Stimulated activated CD4-positive, alpha-beta T cell treated with anti-CD3 and anti-CD28 coated beads, Interleukin-4, amount 100 ng/mL, for 1 hour (primary cell): ENCODE measurements at places on chromosomes 12 and 14.

DNA sequence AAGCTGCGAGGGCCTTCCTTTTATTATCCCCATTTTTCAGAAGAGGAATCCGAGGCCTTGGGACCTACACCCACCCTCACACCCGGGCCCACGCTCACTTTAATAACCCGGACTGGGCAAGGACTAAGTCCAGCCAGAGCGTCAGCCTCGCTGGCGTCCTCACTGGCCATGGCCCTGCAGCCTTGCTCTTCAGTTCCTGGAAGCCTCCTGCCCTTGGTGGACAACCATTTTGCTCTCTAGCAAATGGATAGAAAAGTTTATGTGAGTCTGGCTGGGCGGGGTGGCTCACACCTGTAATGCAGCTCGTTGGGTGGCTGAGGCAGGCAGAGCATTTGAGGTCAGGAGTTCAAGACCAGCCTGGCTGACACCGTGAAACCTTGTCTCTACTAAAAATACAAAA is 9.8 kb downstream of the RTL1 start:
- DNase-seq = no peak

- DNase-seq = no peak
Measured at GRCh38 chr14:79011091-79011919, 841.1 kb downstream of the NRXN3 start.

GRCh38 chr14:54348923-54349620 is 47.7 kb upstream of the CDKN3 start:
- DNase-seq = no peak

DNA sequence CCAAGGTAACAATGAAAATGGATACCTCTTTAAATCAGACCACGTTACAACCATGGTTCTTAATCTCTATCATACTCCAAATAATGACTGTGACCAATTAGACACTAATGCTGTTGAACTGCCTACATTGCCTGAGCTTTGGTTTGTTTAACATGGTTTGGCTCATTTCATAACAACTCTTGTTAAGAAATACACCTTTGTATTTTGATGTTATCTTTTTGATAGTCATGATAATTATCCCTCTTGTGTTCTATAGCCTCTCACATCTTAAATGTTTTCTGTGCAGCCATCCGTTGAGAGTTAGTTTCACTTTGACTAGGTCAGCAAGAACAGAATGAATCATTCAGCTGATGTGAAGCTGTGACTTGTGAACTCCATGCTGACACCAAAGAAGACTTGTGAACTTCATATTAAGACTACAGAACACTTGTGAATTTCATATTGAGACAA is 75.5 kb upstream of the RERGL start:
- DNase-seq = no peak

DNA sequence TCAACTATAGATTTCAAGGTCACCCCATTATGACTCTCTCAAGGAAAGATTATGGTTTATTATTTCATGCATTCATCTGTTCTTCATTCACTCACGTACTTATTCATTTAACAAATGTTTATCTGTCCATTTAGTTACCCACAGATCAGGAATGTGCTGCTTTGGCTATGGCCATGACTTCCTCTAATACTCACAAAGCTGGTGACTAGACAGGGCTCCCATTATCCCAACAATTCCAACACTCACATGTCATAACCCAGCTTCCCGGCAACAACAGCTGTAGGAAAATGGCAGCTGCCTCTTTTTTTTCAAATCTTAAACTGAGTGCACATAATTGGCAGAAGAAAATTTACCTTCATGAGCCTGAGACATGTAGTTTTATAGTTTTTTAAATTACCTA is 190.8 kb upstream of the CCDC196 start:
- DNase-seq = no peak

GRCh38 chr12:50218386-50218785 is 51.2 kb upstream of the CERS5 start:
- DNase-seq = no peak

- no peak for DNase-seq
Measured at GRCh38 chr14:66085224-66085623, 400.9 kb upstream of the CCDC196 start.

GRCh38 chr12:52186118-52186840 is 5.5 kb downstream of the KRT80 start:
- DNase-seq = no peak
